ENCODE measurements at places on chromosomes 1 and 21.

DNA sequence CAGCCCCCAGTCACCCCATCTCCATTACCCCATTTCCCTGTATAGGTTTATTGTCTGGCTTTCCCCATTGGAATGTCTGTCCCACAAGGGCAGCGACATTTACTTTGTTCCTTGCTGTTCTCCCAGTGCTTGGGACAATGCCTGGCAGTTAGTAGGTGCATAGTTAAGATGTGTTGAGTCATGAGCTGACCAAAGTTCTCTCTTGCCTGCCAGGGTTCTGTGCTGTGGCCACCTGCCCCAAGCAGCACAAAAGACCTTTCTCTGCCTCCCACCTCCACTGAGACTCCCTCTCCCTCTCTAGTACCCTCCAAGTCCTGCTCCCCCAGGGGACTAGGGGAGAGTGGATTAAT, 40.0 kb downstream of the TMCO4 start:
- DNase-seq = no peak

- DNase-seq = no peak
Observed at GRCh38 chr1:78155121-78155520, 109.4 kb downstream of the GIPC2 start.

DNA sequence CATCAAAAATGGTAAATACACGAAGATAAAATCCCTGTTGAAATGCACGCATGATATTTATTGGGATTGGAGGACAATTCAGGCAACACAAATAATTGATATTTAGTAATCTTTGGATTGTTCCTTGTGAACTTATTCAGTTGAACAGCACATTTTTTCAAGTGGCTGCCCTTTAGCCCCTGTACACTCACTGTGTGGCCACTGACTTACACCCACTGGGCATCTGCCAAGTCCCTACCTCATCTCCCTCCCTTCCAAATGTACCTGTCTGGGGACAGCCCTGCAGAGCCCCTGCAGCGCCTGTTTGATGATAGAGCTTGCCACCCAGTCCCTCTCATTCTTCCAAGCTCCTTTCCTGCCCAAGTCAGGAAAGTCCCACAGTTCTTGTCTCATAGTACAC, 154.3 kb downstream of the GLUL start:
- DNase-seq = no peak

DNA sequence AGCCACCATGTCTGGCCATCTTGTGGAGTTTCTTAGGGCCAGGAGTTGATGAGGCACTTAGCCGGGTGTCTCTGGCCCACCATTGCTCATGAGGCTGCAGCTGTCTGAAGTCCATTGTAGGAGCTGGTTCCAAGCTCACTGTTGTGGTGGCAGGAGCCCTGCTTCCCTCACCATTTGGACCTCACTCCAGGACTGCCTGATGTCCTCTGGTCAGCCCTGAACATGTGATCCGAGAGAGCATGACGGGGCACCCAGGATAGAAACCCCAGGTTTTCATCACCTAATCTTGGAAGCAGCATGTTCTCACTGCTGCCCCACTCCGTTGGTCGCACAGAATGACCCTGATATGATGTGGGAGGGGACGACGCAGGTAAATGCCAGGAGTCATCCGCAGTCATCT, 56.2 kb upstream of the FAM3B start:
- DNase-seq = no peak

- DNase-seq = no peak
Observed at GRCh38 chr1:53250325-53250724, 12.0 kb upstream of the MAGOH start.

DNA sequence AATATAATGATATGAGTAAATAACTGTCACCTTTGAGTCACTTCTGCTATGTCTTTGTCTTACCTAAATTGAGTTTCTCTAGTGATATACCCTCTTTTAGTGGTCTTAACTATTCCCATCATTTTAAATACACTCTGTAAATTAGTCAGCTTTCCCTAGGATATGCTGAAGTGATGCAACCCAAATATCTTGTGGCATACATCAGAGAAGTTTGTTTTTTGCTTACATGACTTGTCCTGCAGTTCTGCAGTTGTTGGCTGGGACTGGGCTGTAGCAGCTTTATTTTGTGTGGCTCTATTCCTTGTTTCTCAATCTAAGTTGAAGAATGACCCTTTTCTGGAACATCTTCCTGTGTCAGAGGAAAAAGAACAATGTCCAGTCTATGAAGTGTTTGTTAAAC, 76.4 kb downstream of the TTC3 start:
- DNase-seq = no peak

- no peak for DNase-seq
Observed at GRCh38 chr1:112583366-112583765, 35.6 kb downstream of the ST7L start.

DNA sequence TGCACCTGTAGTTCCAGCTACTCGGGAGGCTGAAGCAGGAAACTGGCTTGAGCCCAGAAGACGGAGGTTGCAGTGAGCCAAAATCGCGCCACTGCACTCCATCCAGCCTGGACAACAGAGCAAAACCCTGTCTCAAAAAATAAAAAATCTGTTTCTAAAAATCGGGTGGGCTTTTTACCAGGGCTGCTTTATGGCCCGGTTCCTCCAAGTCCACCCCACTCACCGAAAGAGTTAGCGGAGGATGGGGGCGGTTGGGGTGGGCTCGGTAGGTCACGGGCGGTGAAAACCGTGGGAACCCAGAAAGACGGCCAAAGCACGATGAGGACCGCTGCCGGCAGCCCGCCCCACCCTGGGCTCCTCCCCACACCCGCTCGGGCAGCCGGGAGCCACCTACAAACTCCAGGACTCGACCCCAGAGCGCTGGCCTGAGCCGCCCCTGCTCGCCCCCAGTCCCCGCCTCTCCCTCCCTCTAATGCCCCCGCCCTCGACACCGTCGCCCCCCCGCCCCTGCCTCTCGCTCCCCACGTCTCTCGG, 846 bp upstream of the PER3 start:
- peak; percentile 89 for DNase-seq

DNA sequence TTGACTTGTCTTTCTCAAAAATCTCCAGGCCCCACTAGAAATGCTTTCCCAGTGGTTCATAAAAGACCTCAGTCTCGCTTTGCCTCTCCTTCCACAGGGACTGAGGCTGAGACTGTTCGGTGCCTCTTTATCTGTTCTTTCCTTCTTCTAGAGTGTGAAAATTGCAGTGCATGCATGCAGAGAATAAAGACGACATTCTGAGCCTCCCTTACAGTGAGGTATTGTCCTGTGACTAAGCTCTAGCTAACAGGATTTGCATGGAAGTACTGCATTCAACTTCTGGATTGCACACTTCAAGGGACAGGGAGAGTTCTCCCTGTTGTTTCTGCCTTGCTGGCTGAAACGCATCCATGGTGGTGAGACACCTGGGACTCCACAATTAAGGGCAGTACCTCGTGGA, 69.1 kb downstream of the COLGALT2 start:
- DNase-seq = no peak

- no peak for DNase-seq
Observed at GRCh38 chr21:30148906-30149305, 17.7 kb downstream of the CLDN17 start.

DNA sequence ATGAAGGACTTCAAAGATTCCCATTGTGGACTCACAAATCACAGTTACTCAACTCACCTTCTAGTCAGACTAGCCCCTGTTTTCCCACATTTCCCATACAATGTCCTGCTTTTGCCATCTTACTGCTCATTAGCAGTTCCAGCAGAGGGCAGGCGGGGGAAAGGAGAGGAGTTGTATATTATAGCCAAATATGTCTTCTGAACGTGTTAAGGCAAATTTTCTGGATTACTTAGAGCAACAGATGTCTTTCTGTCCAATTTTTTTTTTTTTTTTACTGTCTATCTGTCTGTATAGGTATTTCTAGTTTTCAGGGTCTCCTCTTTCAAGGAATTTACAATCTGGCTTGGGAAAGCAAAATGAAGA, 29.9 kb upstream of the DDAH1 start:
- DNase-seq = no peak

- no peak for DNase-seq
Observed at GRCh38 chr1:70211541-70211940, 6.2 kb upstream of the LRRC40 start.

- no peak for DNase-seq
Observed at GRCh38 chr1:81654147-81654546, 146.6 kb upstream of the ADGRL2 start.

GRCh38 chr1:161313554-161314200, 504 bp upstream of the SDHC start:
- no peak for DNase-seq

DNA sequence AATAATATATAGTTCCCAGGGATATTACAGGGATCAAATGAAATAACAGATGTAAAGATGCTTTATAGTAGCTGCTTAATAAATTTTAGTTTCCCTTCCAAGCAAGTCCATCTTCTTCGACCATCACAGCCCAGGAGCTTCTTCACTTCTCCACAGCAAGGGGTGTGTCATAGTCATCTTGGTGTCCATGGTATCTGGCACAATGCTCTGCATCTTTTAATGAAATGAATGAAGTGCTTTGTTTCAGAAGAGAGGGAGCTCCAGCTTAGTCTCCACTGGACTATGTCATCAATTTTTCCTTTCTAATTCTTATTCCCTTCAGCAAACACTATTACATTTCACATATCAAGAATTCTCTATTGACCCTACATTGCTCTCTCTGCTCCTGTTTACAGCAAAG, 4.9 kb upstream of the MACF1 start:
- no peak for DNase-seq

DNA sequence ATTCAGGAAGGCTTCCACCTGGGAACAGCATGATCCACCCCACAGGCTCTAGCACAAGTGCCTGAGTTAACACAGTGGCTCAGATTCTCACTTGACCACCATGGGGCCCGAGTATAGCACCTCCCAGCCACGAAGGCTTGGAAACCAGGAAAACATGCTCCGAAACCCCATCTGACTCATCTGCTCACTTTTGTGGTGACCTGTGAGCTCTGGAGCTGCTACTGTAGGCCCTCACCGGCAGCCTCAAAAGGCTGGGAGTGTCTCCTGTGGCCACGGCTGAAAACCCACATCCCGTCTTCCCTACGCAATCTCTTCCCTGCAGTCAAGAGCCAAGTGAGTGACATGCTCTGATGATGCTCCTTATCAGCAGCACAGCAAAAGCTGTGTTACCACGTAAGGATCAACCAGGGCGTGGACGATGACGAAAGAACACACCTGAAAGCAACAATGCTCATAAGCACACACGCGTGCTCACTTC, 81.4 kb downstream of the TGFBR3 start:
- DNase-seq = no peak

DNA sequence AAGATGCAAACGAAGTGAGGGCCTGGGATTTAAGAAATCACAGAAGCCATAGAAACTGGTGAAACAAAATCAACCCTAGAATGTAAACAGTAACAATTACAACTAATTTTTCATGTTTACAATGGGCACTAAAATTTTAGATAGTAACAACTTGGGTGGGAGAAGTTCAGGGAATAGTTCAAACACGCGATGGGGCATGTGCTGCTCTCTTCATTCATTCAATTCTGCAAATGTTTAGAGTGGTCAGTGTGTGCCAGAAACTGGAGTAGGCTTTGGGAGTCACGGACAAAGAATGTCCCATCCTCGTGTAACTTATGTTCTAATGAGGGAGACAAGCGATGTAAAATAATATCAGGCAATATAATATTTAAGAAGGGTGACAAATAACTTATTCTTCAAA, 133.4 kb downstream of the GREM2 start:
- DNase-seq = no peak

GRCh38 chr1:6554907-6555778, at the start of gene TAS1R1:
TSS of gene TAS1R1 (plus strand) at chr1:6555307. CDS start at chr1:6555374, 67 bp downstream.
- no peak for DNase-seq

DNA sequence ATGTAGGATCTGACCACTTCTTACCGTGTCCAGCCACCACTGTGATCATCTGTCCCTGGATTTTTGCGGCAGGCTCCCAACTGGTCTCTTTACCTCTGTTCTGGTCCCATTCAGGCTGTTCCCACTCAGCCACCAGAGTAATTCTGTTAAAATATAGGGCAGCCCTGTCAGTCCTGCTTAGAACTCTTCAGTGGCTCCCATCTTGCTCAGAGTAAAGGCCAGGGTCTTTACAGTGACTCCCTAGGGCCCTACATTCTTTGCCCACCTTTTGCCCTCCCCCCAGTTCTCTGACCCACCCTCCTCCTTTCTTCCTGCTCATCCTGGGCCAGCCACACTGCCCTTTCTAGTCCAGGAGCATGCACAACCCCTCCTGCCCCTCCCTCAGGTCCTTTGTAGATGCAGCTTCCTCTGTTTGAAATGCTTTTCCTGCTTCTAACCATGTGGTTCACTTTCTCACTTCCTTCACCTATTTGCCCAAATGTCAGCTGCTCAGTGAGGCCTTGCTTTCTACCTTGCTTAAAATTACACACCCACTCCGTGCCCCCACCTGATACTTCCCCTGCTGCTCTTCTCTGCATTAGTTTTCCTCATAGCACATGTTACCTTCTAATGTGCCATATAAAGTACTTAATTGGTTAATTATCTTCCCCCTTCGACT, 7.8 kb downstream of the UBIAD1 start:
- no peak for DNase-seq

GRCh38 chr1:116561563-116561962, 9.3 kb downstream of the CD58 start:
- no peak for DNase-seq

GRCh38 chr1:208335371-208336136, 91.4 kb upstream of the PLXNA2 start:
- no peak for DNase-seq

GRCh38 chr21:36429947-36430546, 44.9 kb downstream of the CHAF1B start:
- no peak for DNase-seq

- no peak for DNase-seq
Observed at GRCh38 chr1:204084247-204084772, 11.4 kb downstream of the SOX13 start.

DNA sequence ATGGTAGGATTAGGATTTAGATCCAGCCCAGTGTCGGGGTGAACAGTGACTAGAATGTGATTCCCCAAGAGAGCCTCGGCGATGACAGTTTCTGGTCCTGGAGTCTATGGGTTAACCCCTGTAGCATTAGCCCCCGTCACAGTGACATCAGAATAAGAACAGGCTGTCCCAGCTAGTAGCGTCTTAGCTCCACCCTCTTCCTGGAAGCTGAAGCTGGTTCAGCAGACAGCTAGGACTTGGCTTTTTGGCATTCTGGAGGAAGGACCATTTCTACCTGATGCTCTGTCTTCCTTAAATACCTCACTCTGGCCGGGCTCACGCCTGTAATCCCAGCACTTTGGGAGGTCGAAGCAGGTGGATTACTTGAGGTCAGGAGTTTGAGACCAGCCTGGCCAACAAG, 5.0 kb downstream of the NDUFS2 start:
- DNase-seq = peak; percentile 94

- no peak for DNase-seq
Observed at GRCh38 chr21:31221043-31221442, 123.0 kb downstream of the TIAM1 start.

DNA sequence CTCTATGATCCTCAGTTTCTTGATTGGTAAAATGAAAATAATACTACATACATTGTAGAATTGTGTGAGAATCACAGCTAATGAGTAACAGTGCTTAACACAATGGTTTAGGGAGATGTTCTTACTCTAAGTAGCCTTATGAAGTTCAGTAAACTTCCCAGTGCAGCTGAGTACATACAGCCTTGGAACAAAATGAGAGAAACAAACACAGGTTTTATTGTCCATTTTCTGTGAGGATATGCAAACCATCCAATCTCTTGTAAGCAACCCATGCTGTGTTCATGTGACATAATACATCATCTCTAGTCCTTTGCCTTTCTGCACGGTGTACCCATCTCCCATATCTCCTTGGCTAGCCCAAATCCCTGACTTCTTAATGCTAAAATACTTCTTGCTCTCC, 14.7 kb upstream of the STRIP1 start:
- no peak for DNase-seq

GRCh38 chr1:155062151-155062686, 1.3 kb upstream of the EFNA4 start:
- DNase-seq = no peak

All from vagina (tissue), 2 donors.